NCI-H1105 treated with DMSO at 0.1 percent for 48 hours (cell line): ENCODE measurements at places on chromosomes 7 and 10.

DNA sequence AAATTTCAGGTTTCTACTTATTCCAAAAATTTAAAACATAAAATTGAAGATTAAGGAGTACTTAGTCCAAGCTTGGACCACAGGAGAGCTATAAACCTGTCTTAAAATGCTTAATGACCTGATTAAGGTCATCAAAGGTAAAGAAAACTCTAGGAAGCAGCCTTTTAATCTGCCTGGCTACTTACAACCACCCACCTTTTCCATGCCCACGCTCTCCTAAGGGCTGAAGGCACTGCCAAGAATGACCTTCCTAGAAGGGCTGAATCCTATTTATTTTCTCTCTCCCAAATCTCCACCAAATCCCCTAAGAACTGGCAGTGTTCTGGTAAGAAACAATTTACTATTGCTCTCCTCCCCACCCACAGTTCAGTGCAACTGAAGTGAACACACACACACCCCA, 6.8 kb downstream of the MPP7 start:
- no peak for DNase-seq

DNA sequence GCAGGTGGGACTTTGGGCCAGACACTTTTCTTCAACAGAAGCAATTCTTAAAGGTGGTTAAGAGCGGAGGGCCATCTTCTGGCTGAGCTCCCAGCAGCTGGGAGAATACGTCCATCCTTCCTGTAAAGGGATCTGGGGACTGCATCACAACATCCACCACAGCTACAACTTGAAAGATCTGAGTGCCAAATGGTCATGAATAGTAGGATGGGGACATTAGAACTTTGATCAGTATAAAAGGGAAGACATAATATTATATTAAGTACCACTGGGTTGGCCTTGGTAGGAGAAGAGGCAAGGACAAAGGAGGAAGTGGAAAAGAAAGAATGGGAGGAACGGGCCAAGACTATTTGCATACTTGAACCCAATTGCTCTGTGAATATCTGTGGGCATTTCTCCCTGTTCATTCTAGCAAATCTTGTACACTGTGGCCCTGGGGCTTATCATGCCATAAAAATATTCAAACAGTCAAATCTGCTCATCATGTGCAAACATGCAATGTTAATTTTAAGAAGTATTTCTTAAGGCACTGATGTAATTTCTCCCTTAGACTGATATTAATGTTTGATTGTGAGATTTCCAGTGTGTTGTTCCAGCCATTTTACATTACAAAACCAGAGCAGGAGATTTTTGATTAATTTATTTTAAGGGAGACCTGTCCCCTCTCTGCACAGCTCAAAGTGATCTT, 65.5 kb upstream of the CREB5 start:
- no peak for DNase-seq

- DNase-seq = peak; percentile 1
These were observed 612.6 kb downstream of the SORCS3 start for GRCh38 chr10:105253515-105254212.

GRCh38 chr7:140672382-140673062, at the start of gene ADCK2:
Gene ADCK2, plus strand, starts transcription at chr7:140672945. Its CDS starts 386 bp downstream, at chr7:140673331.
- peak; percentile 43 for DNase-seq

- DNase-seq = peak; percentile 66
These were observed 187.9 kb downstream of the DIP2C start for GRCh38 chr10:501596-501995.

GRCh38 chr10:116925056-116925455, 75.8 kb downstream of the ENO4 start:
- no peak for DNase-seq

DNA sequence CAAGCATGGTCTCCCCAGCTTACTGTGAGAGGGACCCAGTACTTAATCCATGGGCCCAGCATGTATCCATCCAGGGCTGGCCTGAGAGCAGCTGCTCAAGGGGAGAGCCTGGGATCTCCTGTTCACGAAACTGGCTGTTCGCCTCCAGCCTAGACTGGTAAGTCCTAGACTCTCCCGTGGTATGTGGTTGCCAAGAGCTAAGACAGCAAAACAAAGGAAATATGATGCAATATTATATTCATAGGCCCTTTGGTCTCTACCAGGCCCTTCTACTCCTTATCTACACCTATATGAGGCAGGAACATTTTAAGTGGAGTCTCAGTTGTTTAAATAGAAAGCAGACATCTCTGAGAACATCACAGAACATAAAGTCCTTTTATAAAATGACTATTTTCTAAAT, 28.9 kb upstream of the STK17A start:
- DNase-seq = no peak

- DNase-seq = no peak
These were observed 983 bp downstream of the TNRC18 start for GRCh38 chr7:5422396-5423305.

DNA sequence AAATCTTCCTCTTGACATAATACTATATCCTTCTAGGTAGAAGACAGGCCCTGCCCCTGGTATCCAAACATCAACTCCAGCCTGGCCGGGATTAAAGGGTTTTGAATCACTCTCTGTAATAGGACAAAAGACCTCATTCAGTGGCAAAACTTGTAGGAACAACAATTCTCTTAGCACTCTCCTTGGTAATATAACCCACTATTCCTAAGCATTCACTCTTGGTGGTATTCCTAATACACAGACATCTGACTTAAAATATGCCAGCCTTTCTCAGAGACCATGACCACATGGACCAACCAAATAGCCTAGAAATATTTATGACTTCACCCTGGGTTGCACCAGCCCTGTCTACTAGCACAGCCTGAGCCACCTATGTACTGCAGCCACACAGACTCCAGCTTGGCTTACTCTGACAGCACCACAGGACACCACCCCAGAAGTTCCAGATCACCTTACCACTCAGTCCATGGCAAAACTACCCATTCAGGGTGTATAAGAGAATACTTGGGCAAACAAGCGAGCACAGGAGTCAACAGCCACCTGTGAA, 244.9 kb upstream of the NEBL start:
- DNase-seq = no peak
